Right atrium auricular region (tissue), 2 donors: ENCODE measurements at places on chromosomes 16 and 17. TPM values are rescaled to one million over a fixed set of nuclear protein-coding genes. Genes with fewer than 3 reads are reported as not detected.

Gene MIS12
- 6.6 TPM for total RNA-seq

Gene TBC1D26
- total RNA-seq = not detected

Gene CEP295NL
- 0.83 TPM for total RNA-seq

Gene SMIM5
- 12.0 TPM for total RNA-seq

Gene WFIKKN1
- 0.71 TPM for total RNA-seq

Gene SKAP1
- not detected for total RNA-seq

Gene CDH11
- 51.6 TPM for total RNA-seq

Gene CCL1
- total RNA-seq = not detected

Gene MYLK3
- 275 TPM for total RNA-seq

Gene CLEC18A
- not detected for total RNA-seq

Gene BCL7C
- total RNA-seq = 21.1 TPM

Gene CKLF
- total RNA-seq = 11.5 TPM

Gene PRSS8
- not detected for total RNA-seq
